Vein endothelial cell (primary cell): ENCODE measurements at places on chromosomes 1 and 21. TPM values are rescaled to one million over a fixed set of nuclear protein-coding genes. Genes with fewer than 3 reads are reported as not detected.

CCDC17 gene
- total RNA-seq = 2.0 and 2.2 TPM in 2 replicates

EPS8L3 gene
- total RNA-seq = under 0.01 TPM in 1 of 2 replicates, not detected in the other

PFDN2 gene
- total RNA-seq = 34.3 and 40.9 TPM in 2 replicates

LRRC8B gene
- total RNA-seq = 5.2 and 14.1 TPM in 2 replicates

CDC42BPA gene
- 116 and 122 TPM in 2 replicates for total RNA-seq

OR2T11 gene
- not detected in 2 replicates for total RNA-seq

CHI3L2 gene
- not detected in 2 replicates for total RNA-seq

RFX5 gene
- 51.3 and 54.9 TPM in 2 replicates for total RNA-seq

BGLAP gene
- total RNA-seq = 0.19 and 0.33 TPM in 2 replicates
